ENCODE measurements at places on chromosomes 16 and 17.

DNA sequence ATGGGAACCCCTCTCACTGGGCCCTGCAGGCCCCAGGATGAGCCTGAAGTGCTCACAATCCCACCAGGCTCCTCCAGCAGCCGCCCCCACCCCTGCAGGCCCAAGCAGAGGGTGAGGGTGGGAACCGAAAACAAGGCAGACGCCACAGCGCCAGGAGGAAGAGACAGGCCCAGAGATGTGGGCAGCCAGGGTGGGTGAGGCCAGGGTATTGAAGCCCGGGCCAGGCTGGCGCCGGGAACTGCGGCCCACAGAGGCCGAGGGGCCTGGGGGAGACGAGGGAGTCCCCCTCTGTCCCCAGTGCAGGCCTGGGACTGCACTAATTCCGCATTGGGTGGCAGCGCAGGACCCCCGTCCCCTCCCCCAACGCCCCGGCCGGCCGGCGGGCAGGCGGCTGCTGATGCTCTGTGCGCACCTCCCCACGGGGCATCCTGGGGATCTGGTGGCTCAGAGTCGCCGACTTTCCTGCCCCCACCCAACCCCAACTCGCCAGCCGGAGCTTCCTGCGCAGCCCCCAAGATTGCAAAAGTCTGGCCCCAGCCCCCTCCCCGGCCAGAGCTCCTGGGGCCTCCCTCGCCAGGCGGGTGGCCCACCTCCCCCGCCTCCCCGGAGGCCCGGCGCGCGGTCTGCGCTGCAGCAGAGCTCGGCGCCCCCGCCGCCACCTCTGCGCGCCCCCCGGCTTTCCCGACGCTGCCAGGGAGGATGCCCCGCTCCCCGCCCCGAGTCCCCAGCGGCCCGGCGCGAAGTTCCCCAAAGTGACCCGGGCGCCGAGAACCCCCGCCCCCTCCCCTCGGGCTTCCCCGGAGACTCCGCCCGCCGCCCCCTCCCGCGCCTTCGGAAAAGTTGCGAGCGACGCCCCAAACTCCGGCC is 107.8 kb downstream of the ENGASE start:
- no peak for DNase-seq

DNA sequence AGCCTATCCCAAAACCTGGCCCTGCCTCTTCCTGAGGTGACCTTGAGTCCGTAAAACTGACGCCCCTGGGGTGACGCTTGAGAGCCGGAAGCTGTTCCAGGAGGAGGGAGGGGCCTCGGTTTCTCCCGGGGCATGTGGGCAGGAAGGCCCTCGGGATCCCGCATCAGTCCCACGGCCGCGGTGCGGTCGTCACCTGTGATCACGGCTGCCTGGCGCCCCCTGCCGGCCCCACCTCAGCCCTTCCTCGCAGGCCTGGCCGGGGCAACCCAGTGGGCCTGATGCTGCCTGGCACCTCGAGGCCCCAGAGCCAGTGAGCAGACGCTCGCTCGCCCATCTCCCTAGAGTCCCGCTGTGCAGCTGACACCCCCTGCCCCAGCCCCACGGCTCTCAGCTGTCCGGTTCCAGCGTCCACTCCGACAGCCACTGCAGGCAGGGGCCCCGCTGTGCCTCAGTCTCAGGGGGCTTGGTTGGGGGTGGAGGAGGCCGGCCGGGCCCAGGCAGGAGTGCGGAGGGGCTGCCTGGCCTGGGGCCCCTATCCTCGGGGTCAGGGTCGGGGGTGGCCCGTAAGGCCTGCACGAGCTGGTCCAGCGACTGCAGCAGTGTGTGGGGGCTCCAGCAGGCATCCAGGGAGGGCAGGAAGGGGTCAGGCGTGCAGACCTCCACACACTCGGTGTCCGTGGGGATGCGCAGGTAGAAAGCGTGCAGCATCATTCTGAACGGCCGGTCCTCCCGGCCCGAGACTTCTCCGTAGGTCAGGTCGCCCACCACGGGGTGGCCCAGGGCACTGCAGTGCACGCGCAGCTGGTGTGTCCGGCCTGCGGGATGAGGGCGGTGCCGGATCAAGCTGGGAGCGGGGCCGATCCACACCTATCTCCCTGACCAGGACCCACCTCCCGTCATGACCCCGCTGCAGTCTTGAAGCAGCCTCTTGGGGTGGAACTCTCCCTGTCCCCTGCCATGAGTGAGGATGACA is 2.3 kb downstream of the RPUSD1 start:
- DNase-seq = peak; percentile 34

GRCh38 chr16:18950469-18951185 is 24.4 kb upstream of the SMG1 start:
- no peak for DNase-seq

DNA sequence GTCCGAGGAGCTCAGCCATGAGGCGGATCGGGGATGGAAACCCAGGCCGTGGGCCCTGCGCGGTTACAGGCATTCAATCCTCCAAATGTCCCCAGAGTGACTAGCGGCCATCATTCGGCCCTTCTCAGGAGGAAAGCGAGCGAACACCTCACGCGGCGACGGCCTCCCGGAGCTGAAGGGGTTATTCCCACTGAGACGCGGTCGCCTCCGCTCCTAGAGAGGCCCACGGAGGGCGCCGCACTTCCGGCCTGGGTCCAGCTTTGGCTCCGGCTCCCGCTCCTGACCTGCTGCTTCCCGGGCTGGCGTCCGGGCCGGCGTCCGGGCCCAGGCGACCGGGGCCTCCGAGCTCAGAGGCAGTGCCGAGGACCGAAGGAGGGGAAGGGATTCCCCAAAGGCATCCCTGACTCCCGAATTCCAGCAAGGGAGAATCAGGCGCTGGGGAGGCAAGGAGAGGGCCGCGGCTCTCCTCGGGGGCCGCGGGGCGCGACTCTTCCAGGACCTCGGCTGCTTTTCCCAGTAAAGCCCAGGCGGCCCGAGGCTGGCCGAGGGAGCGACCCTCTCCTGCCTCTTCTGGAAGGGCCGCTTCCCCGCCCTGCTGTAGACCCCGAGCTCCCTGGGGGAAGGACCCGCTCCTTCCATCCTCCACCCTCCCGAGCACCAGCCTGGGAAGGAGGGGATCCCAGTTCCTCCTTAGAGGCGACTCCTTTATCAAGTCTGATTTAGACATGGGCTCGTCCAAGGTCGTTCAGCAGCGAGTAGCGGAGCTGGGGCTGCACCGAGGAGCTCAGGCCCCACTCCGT is 18.6 kb upstream of the ZNF629 start:
- DNase-seq = peak; percentile 48

DNA sequence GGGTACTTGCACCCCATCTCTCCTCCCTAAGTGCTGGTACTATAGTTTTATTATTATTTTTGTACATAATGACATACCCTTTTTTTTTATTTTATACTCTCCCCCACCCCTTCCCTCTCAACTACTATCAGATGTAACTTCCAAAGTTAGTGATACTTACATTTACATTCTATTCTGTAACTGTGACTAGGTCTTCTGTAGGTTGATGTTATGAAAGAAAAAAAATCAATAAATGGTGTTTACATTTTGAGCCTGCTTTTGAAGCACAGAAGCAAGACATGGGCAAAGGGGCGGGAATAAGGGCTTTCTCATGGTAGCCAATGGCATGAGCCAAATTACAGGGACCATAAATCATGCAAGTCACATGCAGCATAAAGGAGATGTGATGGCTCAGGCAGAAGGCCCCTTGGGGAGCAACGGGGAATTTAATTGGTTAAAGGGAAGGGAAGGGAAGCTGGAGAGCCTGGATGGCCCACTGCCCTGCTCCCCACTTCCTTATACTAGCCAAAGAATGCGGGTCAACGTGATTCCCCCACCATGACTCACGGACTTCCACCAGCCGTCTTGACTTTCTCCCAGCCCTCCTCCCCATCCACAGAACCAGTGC is 2.4 kb upstream of the ACSF2 start:
- DNase-seq = no peak

DNA sequence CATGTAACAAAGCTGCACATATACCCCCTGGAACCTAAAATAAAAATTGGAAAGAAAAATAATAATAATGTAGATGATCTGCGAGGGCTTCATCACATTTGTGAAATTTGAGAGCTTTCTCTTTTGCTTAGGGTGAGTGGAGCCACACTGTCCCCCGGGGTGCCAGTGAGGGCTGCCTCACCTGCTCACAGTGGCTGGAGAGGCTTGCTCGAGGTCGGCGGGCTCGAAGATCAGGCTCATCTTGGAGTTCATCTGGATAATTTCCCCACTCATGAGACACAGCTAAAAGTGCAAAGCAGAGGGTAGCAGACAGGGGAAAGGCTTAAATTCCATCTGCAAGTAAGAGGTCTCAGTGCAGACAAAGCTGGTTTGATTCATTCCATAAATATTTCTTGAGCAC is 123.8 kb downstream of the DNAH3 start:
- no peak for DNase-seq

DNA sequence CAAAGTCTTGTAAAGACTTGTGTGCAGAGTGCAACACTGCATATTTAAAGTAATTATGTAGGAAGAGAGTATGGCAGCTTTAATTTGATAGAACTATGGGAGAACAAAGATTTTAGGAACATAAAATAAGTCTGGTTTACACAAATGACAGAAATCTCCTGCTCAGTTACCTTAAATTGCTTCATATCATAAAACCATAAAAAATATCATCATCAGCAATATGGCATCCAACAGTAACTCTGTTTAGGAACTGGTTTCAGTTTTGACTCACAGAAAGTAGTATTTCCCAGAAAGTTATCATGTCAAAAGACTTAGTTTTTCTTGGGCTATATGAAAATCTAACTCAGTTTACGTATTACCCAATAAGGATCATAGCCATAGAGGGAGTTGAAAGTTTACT is 292.1 kb upstream of the PMFBP1 start:
- DNase-seq = no peak

DNA sequence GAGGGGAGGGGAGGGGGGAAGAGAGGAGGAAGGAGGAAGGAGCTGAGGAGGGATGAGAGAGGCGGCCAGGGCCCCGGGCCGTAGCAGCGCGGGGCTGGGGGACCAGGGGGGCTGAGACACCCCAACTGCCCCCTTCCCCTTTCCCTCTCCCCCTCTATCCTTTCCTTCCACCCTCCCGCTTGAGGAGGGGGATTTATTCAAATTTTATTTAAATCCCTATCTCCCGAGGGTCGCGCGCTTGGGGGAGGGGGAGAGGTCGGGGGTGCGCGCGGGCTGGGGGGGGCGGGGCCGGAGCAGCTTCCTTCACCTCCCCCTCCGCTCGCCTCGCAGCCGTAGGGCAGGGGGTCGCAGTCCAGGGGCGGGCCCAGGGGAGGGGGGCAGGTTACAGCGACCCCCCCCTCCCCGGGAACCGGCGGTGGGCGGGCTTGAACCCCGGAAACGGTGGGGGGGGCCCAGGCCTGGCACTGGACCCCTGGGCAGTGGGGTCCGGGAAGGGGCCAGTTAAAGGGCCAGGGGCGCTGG is at the start of gene FBXL19:
Gene FBXL19, plus strand, starts transcription at position 19 of the 522 bp plus-strand sequence. CDS start 2,183 bp downstream, outside the sequence.
- DNase-seq = no peak

GRCh38 chr17:77178050-77178449 is 37.3 kb downstream of the SEC14L1 start:
- no peak for DNase-seq

DNA sequence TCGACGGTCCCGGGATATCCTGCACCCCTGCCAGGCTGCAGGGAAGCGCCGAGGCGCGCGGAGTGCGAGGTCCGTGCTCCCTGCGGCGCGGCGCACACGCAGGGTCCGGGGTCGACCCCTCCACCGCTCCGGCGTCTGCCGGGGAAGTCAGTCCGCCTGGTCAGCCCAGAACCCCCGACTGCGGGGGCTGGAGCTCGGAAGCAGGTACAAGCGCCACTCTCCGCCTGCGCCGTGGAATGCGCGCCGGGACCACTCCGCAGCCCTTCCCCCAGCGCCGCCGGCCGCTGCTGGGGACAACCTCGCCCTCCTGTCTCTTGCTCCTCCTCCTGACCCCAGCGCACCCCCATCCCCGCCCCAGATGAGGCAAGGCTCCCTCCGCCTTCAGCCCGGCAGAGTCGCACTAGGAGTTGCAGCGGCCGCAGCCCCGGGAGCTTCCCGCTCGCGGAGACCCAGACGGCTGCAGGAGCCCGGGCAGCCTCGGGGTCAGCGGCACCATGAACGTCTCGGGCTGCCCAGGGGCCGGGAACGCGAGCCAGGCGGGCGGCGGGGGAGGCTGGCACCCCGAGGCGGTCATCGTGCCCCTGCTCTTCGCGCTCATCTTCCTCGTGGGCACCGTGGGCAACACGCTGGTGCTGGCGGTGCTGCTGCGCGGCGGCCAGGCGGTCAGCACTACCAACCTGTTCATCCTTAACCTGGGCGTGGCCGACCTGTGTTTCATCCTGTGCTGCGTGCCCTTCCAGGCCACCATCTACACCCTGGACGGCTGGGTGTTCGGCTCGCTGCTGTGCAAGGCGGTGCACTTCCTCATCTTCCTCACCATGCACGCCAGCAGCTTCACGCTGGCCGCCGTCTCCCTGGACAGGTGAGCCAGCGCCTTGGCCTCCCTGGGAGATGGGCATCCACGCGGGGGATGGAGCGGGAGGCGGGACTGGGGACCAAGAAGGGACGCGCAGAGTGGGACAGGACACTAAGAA is at the start of gene GALR2:
Gene GALR2, plus strand, starts transcription at position 392 of the 974 bp plus-strand sequence. Its CDS starts 103 bp downstream, at position 495.
- DNase-seq = no peak

DNA sequence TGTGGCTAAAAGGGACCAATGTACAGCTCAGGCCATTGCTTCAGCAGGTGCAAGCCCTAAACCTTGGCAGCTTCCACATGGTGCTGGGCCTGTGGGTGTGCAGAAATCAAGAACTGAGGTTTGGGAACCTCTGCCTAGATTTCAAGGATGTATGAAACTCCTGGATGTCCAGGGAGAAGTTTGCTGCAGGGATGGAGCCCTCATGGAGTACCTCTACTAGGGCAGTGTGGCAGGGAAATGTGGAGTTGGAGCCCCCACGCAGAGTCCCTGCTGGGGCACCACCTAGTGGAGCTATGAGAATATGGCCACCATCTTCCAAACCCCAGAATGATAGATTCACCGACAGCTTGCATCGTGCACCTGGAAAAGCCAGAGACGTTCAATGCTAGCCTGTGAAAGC is 13.0 kb downstream of the EFCAB5 start:
- DNase-seq = no peak

DNA sequence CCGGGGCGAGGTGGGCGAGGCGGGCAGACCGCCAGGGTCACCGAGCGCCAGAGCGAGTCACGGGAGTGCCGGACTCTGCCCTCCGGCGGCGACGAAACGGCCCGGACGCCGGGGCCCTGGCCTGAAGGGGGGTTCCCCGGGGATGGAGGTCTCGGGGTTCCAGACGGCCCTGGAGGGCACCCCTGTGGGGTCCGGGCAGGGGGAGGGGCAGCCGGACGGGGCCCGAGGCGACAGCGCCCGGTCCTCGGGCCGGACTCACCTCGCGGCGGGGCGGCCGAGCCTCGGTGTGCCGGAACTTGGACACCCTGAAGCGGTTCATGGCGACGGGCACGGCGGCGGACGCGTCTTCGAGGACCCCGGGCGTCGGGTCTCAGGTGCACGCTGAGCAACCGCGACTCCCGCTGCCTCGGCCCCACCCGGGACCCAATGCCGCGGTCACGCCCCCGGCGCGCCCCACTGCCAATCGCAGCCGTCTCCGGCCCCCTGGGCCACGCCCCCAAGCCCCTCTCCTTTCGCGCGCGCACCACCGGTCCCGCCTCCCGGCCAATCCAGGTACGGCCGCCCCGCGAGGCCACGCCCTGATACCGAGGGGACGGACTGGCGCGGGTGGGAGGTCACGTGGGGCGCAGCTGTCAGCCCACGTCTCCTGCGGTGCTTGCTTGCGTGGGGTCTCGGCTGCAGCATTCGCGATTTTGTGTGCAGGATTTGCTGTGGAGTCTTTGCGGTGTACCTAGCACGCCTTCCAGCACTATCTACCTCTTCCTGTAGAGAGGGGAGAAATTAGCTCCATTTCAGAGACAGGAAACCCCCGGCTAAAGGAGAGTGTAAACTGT is at the start of gene CORO7:
Gene CORO7, minus strand, starts transcription at position 397 of the 833 bp plus-strand sequence. Its CDS starts 78 bp downstream, at position 319.
- DNase-seq = peak; percentile 97
